Stimulated activated CD8-positive, alpha-beta memory T cell treated with anti-CD3 and anti-CD28 coated beads, Interleukin-15, amount 100 ng/mL, for 1 hour (primary cell): ENCODE measurements at places on chromosomes 11 and 22.
A peak's percentile ranks its signal among the peaks of the same experiment; 100 is the strongest.

DNA sequence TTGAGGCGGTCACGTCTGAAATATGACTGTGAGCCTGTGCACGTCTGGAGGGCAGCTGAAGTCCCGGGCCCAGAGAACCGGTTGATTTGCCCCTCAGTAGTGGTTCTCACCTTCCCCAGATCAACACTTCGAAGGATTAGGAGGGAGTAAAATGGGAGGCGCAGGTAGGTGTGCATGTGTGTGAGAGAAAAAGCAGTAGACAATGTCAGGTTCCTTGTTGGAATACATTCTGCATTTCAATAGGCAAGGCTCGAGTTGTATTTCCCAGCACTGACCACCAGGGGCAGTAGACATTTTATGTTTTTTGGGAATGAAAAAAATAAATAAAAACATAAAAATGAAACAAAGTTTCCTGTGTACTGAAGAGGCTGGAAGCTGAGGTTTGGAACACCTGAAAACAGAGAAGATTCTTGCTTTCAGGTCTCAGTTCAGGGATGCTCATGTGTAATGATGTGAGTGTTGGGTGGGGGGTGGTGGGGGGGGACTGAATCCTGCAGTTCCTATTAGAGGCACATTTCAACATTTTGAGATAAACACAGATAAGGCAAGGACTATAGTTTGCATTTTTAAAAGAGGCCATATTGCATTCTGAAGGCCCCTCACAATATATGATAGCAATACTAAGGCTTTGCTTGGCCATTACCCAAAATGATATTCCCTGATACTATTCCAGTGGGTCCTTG, 333.9 kb downstream of the CADM1 start:
- no peak for DNase-seq

- DNase-seq = peak; percentile 18
Measured at GRCh38 chr11:124669193-124669592, 4.3 kb downstream of the SIAE start.

- no peak for DNase-seq
Measured at GRCh38 chr11:83785942-83786341, 499.8 kb upstream of the CCDC90B start.

DNA sequence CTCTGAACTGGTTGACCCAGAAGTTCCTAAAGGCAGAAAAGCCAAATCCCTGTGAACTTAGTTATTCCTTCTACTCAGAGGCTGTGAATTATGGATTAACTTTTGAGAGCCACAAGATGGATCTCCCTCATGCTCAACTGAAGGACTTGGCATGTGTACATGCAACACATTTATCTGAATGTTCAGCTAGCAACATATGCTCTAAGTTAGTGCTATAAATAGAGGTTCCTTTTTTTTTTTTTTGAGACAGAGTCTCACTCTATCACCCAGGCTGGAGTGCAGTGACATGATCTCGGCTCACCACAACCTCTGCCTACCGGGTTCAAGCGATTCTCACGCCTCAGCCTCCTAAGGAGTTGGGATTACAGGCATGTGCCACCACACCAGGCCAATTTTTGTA, 40.1 kb downstream of the EIF4ENIF1 start:
- no peak for DNase-seq

- no peak for DNase-seq
Measured at GRCh38 chr11:130189492-130190210, 30.1 kb downstream of the ST14 start.

GRCh38 chr11:134730561-134731212, 318.6 kb upstream of the B3GAT1 start:
- no peak for DNase-seq

DNA sequence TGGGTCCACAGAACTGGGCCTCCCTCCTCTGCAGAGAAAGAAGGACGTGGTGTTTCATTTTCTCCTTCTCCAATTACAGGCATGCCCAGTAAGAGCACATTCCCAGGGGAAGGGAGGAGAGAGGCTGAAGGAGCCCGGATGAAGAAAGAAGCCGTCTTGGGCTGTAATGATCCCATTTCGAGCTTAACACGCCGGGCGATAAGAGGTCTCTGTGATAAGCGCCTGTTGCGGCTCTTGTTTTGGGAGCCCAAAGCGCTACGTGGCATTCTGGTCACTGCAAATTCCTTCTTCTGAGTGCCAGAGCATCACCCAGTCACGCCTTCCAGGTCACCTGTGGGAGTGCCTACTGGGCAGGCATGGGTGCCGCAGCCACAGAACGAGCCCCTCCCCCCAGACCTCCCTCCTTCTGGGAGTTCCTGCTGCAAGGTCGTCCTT, 57.5 kb downstream of the ANO1 start:
- no peak for DNase-seq

DNA sequence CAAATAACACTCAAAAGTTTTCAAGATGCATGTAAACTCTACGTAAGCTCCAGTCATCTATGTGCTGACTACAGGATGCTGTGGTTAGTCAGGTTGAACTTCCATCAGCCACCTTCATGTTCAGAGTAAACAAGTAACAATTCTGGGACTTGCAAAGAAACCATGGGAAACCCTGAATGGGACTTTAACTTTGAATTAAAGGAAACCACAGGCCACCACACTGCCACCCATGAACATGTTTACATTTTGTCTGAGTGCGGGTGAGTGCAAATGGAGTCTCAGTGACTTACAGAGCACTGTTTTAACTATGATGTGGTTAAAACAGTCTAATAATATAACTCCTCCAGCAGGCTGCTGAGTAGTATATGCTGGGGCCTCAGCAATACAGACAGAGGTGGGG, 12.9 kb upstream of the SYTL2 start:
- DNase-seq = peak; percentile 32

GRCh38 chr22:37545703-37546436, 14.4 kb upstream of the CDC42EP1 start:
- DNase-seq = no peak

DNA sequence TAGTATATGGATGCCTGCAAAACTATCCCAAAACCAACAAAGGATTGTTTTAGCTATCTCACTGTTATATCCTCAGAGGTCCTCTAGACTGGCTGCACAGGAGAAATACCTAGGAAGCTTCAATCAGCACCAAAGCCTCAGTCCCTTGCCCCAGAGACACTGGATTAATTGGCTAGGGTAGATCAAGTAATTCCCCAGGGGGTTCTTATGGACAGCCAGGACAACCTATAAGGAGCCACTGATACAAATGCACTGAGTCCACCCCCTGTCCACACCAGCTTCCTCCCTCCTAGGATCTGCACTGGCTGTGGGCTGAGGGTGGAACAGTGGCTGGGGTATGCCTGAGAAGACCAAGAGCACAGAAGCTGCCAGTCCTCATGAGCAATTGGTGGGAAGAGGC, 16.3 kb downstream of the ADORA2A start:
- DNase-seq = no peak

DNA sequence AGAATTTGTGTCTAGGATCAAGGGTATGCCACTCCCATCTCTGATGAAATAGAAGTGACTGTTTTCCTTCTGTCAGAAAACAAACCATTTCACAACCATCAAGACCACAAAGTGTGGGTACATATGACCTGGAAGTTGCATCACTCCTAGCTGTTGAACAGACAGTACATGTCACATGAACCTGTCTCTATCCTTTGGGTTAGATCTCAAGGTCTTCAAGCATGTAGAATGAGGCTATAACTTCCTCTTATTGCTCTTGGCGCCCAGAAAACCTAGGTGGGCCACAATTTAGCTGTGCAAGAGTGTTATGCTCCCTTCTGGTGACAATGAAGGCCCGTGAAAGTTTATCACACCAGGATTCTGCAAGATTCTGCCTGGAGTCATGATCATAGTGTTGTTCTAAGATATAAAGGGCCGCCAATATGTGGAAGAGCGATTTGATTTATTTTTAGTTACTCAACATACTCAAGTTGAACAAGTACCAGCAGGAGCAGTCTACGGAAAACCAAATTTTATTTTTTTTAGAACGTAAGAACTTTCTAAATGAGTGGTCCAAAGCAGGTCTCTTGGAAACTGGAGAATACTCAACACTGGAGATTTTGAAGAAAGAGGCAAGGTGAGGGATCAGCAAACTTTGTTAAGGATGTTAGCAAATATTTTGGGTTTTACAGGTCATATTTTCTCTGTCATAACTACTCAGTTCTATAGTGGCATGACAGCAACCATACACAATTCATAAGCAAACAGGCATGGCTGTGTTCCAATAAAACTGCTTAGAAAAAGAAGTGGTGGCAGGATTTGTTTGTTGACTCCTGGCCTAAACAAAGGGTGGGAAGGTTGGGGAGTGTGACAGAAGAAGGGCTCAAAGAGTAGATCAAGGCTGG, 101.8 kb downstream of the USP35 start:
- no peak for DNase-seq

GRCh38 chr11:116876656-116877055, 39.2 kb upstream of the APOA1 start:
- DNase-seq = no peak

DNA sequence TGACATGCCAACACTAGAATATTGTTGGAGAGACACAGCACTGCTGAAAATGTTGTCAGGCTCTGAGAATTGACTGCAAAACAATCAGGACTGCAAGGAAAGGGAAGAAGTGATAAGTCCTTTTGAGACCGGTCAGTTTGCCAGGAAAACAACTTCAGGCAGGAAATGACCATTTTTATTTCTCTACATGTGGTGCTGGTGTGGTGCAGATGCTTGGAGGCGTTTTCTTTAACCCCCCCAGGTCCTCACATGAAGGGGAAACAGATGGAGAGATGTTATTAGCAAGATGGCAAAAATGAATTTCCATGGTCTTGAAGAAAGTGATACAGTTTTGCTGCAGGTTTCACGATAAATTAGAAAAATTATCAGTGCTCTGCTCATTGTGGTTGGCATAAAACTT, 5.7 kb downstream of the AP2A2 start:
- DNase-seq = no peak

DNA sequence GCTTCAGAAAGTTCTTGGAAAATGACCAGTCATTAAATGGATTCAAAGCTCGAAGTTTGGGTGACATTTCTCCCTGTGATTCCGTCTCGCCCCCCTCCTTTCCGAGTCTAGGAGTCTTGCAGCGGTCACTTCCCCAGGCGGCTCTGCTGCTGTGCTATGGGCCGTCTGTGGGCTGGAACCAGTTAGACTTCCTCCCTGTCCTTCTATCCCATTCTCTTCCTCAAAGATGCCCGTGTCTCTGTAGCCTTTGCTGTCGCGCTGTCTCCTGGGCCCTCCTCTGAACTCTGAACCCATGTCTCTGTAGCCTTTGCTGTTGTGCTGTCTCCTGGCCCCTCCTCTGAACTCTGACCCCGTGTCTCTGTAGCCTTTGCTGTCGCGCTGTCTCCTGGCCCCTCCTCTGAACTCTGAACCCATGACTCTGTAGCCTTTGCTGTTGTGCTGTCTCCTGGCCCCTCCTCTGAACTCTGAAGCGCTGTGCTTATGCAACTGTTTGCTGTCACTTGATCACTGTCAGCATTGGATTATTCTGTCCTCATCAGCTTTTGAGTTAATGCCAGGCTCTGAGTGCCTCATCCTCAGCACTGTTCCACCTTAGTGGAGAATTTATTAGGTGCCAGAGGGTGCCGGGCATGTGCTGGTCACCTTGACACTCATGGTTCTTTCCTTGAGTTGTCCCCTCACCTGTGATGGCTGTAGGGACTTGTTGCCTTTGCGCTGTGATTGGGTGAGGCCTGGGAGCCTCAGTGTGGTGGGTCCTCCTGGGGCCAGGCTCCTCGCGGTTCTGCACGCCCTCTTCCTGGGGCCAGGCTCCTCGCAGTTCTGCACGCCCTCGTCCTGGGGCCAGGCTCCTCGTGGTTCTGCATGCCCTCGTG, 173.3 kb downstream of the TBC1D22A start:
- no peak for DNase-seq
